ENCODE measurements at places on chromosomes 16 and 17.

- DNase-seq = no peak
These were observed 43.3 kb upstream of the CHMP6 start for GRCh38 chr17:80948019-80948975.

DNA sequence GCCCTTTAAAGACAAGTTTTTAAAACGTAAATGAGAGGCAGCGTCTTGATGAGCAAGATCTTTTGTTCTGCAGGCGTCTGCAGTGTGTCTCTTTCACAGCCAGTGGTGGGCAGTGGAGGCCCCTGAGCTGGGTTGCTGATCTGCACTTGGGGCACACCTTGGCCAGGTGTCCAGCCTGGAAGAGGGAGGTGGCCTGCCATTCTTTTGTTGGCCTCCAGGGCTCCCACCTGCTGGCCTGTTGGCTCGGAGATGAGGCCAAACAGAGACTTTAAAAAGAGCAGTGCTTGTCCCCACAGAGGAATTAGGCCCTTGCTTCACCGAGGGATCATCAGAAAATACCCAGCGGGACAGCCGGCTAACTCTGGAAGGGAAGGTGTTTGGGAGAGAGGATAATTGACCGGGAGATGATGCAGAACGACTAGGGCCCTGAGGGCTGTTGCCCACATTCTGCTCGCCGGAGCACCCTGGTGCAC is 145.9 kb upstream of the PLCG2 start:
- DNase-seq = no peak

GRCh38 chr17:29572691-29573557 is 4.4 kb downstream of the TP53I13 start:
- DNase-seq = peak; percentile 72

DNA sequence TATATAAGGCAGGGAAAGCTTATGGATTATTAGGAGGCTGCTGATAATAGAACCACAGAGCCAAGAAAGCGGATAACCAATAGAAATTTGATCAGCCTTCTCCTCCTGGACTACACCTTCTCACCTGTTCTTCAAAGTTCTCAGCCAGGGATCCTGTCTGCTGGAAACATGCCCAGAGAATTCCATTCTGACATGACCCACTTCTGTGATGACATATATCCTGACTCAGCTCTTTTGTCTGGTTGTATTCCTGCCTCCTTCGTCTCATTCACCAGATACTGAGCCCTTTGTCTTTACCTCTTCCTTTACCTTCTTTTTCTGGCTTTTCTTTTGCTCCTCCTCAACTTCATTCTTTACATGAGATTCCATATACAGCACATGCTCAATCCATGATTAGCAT is 576.1 kb downstream of the CDH11 start:
- no peak for DNase-seq

GRCh38 chr17:1720856-1721386 is 3.6 kb upstream of the WDR81 start:
- peak; percentile 73 for DNase-seq

- DNase-seq = no peak
These were observed 58.1 kb downstream of the SLFN11 start for GRCh38 chr17:35315283-35315682.

GRCh38 chr16:3578610-3579551 is 1.7 kb upstream of the NLRC3 start:
- DNase-seq = peak; percentile 44

- no peak for DNase-seq
These were observed 543 bp downstream of the TMUB2 start for GRCh38 chr17:44187131-44187899.

GRCh38 chr17:38900978-38901656 is 24.3 kb upstream of the LASP1NB start:
- DNase-seq = no peak

DNA sequence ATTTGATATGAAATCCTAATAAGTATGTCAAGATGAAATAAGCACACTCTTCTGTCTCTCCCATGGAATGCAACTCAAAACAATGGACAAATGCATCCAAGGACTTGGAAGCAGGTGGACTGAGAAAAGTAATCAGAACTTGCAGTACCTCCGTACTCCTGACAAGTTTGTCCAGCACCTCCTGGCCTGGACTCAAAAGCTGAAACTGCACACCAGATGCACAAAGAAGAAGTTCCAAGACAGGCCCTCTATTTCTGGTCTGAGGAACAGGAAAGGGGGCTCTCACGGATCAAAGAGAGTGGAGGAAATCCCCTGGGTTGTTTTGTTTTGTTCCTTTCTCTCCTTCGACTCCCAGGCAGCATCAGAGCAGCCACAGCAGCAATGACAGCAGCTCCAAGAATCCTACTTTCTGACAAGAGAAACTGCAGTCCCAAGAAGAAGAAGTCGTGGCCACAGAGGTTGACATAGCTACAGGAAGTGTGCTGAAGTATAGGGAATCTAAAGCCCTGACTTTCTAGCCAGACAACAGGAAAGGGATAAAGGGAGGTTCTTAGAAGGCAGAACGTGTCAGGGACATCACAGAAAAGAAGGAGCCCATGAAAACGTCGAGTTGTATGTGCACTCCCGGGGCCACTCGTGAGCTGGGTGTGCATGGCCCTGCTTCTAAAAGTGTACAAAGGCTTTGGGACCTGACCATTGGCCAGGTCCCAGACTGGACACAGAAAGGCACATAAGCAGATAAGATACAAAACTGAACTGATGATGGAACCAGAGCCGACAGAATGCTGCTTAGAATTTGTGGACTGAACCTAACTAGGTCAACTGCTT is 29.3 kb downstream of the AKAP10 start:
- DNase-seq = no peak

- peak; percentile 69 for DNase-seq
These were observed at the start of gene AMFR for GRCh38 chr16:56425439-56425832. Gene AMFR, minus strand, starts transcription at chr16:56425545. Its CDS starts 218 bp downstream, at chr16:56425327.

DNA sequence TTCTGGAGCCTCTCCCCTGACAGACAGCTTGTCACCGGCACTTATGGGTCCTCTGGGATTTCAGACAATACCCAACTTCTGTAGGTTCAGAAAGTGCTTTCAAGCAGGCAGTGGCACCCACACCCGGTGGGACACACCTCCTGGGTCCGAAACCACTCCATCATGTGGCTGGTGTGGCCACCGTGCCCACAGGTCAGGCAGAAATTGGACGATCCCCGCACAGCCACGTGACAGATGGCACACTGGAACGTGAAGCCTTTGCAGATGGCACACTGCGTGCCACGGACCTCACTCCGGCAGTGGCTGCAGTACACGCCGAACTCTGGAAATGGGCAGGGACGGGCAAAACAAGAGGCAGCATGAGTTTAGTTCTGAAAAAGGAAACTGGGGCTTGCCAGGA is 99.5 kb upstream of the FA2H start:
- DNase-seq = no peak

DNA sequence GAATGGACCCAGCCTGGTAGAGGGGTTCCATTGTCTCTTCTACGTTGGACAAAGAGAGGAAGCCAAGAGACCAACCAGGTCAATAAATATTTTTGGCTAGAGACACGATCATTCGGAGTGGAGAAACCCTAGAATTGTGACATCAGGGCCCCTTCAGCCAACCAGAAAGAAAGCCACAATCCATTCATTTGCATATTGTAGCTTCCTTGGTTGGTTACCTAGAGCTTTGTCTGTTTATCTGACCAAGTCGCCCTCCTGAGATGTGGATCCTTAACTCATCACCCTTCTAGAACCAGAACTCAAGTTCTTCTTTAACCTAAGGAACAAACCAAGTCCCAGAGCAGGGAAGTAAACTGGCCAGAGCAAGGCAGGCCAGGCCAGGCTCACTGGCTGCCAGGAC is at the start of gene CCDC182:
TSS of gene CCDC182 (minus strand) at position 58 of the 400 bp plus-strand sequence. CDS start at position 31, 27 bp downstream.
- DNase-seq = no peak

- DNase-seq = no peak
These were observed 164.4 kb upstream of the ANKFN1 start for GRCh38 chr17:55988861-55989260.

DNA sequence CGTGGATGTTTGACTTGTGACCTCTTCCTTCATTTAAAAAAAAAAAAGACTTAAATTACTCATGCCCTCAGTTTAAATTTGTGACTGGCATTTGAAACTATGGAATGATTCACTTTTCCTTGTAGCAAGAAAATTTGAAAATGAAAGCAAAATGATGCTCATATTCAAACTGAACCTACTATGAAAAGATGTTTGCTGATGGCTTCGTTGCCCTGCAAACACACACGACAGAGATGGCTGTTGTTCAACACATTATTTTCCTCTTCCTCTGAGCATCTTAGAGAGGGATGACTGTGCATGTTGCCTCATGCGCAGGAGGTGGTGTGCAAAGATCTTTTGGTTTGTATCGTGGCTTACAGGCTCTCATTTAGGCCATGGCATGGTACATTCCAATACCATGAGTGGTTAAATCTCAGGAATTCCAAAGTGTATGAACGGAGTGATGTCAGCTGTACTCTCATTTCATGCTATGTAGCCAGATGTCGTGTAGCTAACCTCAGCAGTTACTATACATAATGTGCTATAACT is 164.5 kb downstream of the PRKCA start:
- peak; percentile 46 for DNase-seq

GRCh38 chr17:63309021-63309420 is 137.1 kb downstream of the CYB561 start:
- DNase-seq = no peak

GRCh38 chr16:2512735-2513404 is 882 bp upstream of the ATP6V0C start:
- DNase-seq = no peak

- DNase-seq = no peak
These were observed 14.4 kb upstream of the DHRS7C start for GRCh38 chr17:9805769-9806168.

- DNase-seq = no peak
These were observed 11.7 kb downstream of the SMPD3 start for GRCh38 chr16:68436581-68436980.

- no peak for DNase-seq
These were observed 17.4 kb upstream of the MTSS2 start for GRCh38 chr16:70703041-70703834.

DNA sequence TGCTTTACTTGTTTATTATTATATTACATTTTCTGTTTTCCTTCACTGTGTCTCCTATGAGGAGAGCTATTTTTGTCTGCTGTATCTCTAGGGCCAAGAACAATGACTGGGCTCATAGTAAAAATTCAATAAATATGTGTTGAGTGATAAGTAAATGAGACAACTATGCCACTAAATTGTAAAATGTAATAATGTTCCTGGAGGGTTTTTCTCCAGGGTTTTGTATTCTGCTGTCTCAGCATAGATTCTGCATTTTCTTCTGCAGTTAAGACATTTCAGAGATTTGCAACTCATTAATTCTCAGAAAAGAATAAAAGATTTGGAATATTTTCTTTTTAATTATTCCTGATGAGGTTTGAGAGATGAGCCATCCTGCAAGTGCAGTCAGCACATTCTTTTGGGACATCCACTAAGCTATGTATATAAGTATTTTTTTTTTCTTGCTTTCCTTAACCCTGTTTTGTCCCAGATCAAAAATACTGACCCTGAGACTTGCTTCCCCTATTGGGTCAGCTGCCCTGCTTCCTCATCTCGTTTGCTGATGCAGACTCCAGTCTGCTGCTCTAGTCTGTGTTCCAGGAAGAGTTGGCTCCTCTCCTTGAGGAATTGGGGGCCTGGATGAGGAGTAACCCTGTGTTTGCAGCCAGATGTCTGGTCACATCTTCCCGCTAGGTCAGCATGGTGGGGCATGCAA is 122.9 kb downstream of the ABCA8 start:
- DNase-seq = no peak

GRCh38 chr17:61486135-61487120 is 34.2 kb downstream of the TBX4 start:
- no peak for DNase-seq

All from stimulated activated CD4-positive, alpha-beta T cell treated with anti-CD3 and anti-CD28 coated beads, Interleukin-4, amount 100 ng/mL, for 1 hour (primary cell).